ENCODE measurements at places on chromosomes 6 and 20.

- DNase-seq, result no peak
Measured at GRCh38 chr6:134908906-134909516, 40.9 kb downstream of the ALDH8A1 start.

- DNase-seq, result no peak
Measured at GRCh38 chr6:70811788-70812187, 144.1 kb downstream of the SMAP1 start.

DNA sequence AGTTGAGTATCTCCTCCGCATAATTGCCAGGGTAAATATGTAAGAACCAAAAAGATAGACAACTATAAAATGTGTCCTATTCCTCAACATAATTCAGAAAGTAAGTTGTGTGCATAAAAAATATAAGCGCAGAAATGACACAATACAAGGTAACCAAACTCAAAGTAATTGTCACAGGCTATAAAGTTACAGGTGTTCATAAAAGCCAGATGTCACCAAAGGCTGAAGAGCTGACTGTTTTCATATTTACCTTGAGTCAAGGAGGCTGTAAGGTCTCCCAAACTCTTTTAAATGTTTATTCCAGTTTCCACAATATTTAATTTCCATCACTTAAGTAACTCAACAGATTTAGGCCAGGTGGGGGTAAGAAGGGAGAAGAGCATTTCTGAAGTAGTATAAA lies 192.2 kb upstream of the MARCKS start:
- no peak for DNase-seq

GRCh38 chr6:146498309-146498708 lies 45.3 kb upstream of the RAB32 start:
- DNase-seq, result no peak

GRCh38 chr6:6661684-6662083 lies 73.2 kb downstream of the LY86 start:
- DNase-seq, result no peak

- no peak for DNase-seq
Measured at GRCh38 chr20:10531848-10532247, 96.7 kb downstream of the SLX4IP start.

- no peak for DNase-seq
Measured at GRCh38 chr6:114276783-114277182, 66.0 kb downstream of the HS3ST5 start.

DNA sequence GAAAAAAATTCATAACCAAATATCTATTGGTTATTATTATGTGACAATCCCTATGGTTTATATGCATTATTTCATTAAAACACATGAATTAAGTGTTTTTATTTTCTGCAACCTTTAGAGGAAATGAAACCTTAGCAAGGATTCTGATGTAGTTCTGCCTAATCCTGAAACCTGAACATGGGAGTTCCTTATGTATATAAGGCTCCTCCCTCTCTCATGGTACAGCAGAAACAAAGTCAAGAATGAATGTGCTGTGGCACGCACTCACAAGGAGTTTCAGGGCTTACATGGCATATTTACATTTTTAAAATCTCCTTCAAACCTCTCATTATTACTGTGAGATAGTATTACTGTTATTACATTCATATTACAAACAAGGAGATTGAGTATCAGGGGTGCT lies 426.4 kb upstream of the CITED2 start:
- DNase-seq, result no peak

DNA sequence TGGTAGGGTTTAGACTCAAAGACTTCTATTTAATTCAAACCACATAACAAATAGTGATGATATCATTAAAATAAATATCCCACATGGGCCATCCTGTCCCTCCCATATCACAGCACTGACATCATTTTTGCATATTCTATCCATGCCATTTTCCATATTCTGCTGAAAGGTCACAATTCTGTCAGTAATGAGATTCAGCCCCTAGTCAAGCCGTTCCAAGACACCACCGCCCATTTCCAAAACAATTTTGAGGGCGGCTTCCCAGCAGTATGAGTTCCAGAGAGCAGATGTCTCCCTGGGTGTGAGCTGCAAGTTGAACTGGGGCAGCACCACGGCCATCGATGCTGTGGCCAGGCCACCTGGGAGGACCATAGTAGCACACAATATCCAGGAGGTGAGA lies 65.1 kb upstream of the PLEKHG1 start:
- DNase-seq, result no peak

DNA sequence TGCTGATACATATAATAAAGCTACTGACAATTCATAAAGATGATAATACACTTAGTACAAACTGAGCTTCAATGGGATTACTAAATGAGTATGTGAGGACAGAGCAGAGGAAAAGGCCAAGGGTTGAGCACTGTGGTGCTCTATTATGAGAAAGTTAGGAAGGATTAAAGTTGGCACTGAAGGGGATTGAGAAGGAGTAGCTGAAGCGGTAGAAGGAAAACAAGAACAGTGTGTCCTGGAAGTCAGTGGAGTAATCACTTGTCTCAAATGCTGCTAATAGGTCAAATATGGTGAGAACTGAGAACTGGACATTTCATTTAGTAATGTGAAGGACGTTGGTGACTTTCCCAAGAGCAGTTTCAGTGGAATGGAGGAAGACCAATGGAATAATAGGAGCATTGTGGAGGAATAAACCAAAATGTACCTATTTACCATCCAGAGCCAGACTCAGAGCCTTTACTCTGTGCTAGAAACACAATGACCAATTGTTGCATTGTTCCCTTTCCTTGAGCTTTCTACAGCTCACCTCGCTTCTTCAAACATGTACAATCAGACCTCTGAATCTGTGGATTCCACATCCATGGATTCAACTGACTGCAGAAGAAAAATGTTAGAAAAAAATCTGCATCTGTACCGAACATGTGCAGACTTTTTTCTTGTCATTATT lies 255.9 kb downstream of the LAMA2 start:
- DNase-seq, result no peak

DNA sequence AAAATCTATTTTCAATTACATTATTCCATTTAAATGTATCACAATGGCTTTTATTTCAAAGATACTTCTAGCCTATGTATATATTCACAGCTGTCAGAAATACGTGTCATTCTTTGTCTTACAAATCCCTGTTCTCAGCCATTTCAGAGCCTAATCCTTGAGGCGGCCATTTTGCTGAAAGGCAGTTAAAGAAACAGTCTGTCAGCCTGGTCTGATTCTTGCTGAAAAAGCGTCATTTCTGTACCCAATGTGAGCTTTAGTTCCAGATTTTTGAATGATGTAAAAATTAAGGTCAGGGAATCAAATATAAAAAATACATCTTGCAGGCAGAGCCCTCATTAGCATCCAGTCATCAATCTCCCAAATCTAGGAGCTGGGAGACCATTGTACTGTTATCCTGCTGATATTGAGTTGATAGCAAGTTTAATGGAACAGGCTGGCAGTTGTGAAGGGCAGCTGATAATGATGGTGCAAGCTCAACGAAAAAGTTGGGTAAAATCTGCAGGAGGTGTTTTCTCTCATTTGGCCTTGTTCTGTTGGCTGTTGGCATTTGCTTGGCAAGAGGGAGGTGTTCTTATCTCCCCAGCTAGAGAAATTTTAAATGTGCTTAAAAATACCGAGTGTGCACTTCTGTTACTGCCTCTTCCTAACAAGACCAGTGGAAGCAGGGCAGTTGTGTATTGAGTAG lies 314.8 kb downstream of the SOX4 start:
- no peak for DNase-seq

DNA sequence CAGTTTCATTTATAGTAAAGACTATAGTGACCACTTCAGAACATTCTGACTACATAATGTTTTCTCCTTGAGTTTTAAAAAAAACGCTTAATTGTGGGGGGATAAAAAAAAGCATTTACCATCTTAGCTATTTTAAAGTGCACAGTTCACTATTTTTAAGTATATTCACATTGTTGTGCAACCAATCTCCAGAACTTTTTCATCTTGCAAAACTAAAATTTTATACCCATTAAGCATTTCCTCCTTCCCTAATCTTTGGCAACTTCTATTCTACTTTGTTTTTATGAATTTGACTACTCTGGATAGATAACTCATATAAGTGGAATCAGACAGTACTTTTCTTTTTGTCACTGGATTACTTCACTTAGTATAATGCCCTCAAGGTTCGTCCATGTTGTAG lies 62.3 kb downstream of the FKBP5 start:
- no peak for DNase-seq

DNA sequence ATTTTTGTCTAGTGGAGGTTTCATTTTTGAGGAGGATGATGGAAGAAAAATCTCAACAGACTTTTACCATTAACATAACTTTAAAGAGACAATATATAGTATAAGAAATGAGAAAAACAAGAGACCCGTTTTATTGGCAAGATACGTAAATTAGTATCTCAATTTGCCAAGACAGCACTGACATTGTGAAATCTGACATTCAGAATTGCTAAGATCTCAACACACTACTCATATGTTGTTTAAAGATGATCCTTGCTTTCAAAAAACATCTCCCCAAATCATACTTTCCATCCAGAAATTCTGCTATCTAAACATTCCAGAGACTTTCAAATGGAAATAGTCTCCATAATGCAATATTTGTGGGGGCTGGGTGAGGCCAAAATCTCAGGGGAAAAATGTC lies 220.9 kb upstream of the CEP162 start:
- no peak for DNase-seq

DNA sequence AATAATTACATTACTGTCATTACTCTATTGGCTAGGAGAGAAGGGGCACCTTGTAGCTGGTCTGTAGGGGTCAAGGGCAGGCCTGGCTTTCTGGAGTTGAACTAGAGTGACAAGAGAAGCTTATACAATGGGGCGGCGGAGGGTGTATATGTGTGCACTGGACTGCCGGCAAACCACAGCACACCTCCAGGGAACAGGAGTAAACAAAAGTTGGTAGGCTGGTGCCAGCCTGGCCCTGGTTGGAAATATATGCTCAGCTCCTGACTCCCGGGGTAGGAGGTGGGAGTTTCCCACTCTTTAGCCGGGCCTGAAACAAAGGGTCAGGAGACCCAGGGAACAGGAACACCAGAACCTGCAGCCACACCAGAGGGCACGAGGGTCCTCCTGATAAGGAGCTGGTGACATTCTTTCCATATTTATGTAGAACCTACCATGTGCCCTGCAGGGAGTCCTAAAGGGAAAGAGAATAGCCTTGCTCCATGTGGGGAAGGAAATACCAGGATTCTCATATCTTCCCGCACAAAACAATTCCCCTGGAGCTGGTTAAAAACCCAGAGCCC lies 5.1 kb downstream of the C6orf132 start:
- DNase-seq, result no peak

- DNase-seq, result no peak
Measured at GRCh38 chr20:52242237-52243230, 51.0 kb upstream of the ZFP64 start.

DNA sequence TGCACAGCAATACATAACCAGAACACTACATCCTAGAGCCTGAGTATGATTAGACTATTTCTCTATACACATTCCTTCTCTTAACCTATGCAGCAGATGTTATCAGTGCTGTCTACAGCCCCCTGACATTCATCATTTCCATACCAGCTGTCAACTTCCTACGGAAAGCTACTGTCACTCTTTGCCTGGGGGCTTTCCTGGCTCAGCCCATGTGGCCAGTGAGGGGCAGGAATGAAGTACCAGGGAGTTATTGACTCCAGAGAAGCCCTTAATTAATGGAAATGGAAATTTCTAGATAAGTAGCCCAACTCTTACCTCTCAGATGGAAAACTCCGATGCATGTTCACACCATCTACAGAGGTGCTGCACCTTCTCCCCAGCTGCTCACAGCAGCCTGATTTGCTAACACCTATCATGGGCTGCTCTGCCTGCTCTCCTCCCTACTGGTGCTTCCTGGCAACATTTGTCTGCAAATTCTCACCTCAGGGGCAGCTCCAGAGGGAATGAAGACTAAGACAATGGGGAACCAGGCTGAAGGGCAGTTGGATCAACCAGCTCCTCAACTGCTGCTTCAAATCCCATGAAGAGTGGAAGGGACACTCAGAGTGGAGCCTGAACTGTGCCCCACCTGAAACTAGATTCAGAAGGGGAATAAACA lies 59.6 kb downstream of the LINC00237 start:
- no peak for DNase-seq

- no peak for DNase-seq
Measured at GRCh38 chr6:117304446-117304845, 39.1 kb downstream of the VGLL2 start.

GRCh38 chr20:57548177-57549058 lies 12.5 kb upstream of the PCK1 start:
- no peak for DNase-seq

DNA sequence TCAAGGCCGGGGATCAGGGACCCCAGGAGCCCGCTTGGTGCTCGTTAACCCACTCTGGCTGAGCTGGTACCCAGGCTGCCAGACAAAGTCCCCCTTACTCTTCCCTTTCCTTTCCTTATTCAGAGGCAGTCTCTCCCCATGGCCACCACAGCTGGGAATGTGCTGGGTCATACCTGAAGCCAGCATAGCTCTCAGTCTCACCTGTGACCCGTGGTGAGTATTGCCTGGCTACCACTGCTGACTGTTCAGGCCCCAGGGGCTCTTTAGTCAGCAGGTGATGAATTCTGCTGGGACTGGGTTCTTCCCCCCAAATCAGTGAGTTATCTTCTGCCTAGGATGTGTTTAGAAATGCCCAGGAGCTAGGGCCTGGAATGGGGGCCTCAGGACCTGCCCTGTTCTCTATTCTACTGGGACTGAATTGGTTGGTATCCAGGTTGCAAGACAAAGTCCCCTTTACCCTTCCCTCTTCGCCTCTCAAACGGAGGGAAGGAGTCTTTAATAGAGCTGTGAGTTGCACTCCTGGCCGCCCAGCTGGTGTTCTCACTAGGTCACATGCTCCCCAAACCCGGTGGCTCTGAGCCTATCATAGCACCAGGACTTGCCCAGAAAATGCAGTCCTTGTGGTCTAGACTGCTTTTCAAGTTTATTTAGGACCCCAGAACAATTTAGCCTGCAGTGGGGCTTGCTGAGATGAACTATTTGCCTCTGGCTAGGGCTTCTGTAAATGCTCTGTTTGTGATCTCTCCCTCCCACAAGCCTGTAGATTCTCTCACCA lies 64.6 kb downstream of the MYO6 start:
- DNase-seq, result no peak

DNA sequence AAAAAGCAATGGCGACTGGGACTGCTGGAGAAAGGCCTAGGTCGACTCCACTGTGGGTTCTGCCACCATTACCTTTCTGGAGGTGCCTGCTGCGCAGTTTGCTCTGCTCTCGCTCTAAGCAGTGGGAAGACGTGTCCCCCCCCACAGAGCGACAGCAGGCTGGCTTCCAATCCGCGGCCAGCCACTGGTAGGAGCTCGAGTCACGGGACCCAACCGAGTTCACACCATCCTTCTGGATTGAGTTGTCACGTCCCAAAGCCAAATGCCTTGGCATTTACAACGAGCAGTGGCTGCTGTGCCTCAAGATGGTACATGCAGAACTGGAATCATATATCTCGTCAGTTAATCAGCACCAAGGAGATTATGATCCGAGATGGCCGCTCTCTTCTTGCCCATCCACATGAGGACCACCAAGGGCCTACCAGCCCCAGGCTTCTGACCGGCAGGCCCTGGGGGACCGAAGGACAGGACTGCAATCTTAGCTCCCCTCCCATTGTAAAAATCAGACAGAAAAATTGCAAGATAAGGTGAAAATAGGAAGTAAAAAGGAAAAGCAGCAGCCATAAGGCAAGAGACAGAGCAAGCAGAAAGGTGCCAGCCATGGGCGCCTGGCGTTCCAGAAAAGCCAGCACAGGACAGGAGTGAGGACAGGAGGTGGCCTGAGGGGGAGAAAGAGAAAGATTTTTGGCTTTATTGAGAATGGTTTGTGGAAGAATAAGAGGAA lies 74.4 kb downstream of the TRAM2 start:
- DNase-seq, result no peak

Data from activated CD4-positive, alpha-beta T cell treated with anti-CD3 and anti-CD28 coated beads, Interleukin-2, amount 50 U/mL, for 4 hours (primary cell).